ENCODE measurements at places on chromosomes 3 and 15.

- no peaks in the 10 kb centered on the region for H3K27me3 ChIP-seq
- peaks cover 16% of the 10 kb centered on the region for H3K4me1 ChIP-seq
- peak overlapping the region; percentile 75 for H3K27ac ChIP-seq
- no peak overlapping the region for H3K4me3 ChIP-seq
- H3K36me3 ChIP-seq = no peaks in the 10 kb centered on the region
- DNase-seq = peak; percentile 40
Observed at GRCh38 chr3:64352639-64352992, 127.3 kb upstream of the PRICKLE2 start.

DNA sequence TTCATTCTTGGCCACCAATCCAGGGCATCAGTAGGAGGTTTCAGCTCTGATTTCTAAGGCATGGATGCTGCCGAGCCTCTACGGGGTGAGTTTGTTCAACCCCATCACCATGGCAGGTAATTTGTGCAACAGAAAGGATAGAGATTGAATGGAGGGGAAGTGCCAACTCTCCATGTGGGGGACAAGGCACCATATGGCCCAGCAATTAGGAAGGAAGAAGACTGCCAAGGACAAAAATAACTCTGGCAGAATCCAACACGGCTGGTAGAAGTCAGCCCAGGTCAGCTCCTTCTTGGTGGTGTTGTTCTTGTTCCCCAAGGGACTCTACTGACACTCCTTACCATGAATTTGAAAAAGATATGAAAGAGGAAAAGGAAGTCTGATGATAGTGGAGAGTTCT lies 503.9 kb downstream of the MAGI1 start:
- H3K4me1 ChIP-seq = no peaks in the 10 kb centered on the region
- H3K27ac ChIP-seq = no peak overlapping the region
- H3K27me3 ChIP-seq = no peaks in the 10 kb centered on the region
- no peak overlapping the region for H3K4me3 ChIP-seq
- DNase-seq = no peak

GRCh38 chr15:90929246-90930019 lies 2.9 kb downstream of the HDDC3 start:
- DNase-seq = no peak
- H3K27me3 ChIP-seq = no peaks in the 10 kb centered on the region
- H3K4me1 ChIP-seq = peaks cover 6% of the 10 kb centered on the region
- H3K4me3 ChIP-seq = no peak overlapping the region

DNA sequence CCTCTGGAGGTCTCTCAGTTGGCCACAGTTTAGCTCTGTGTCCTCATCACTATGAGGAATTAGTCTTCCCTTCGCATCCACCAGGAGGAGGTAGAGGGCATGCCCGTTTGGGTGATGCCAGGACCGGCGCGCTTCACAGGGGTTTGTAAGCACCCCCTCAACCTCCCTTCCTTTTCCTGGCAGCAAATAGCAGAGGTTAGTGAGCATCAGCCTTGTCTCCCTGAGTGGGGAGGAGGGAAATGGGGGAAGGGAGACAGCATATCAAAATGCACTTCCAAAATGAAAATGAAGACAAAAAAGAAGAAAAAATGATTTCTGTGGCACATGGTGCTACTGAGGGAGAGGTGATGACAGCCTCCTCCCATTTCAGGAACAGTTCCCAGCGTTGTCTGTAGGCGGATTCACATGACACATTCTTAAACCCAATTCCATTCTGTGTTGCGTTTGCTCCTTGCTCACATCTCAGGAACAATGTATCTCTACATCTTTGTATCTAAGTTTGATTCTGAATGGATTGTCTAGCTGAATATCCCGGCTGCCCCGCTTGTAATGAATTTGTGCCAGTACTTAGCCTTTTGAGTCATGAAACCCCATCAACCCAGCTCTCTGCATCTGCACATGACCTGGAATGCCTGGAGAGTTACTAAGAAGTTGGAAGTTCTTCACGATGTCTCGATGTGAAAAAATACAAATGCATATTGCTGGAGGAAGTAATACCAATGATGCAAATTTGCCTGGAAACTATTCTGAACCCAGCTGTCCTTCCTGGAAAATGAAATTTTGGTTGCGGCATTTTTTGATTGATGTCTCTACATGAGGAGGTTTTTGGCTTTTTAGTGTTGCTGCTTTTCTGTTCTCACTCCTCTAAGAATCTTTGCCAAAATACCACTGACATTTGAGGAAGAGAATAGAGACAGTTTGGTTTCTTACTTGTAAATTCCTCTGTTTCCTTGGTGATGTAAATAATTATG lies 45.2 kb downstream of the TYRO3 start:
- H3K4me3 ChIP-seq = peak overlapping the region; percentile 73
- peaks cover 1% of the 10 kb centered on the region for H3K4me1 ChIP-seq
- H3K27me3 ChIP-seq = peaks cover 2% of the 10 kb centered on the region
- peak; percentile 77 for DNase-seq
- no peaks in the 10 kb centered on the region for H3K36me3 ChIP-seq

GRCh38 chr3:130380398-130380797 lies 34.9 kb downstream of the COL6A5 start:
- no peak overlapping the region for H3K4me3 ChIP-seq
- peaks cover 4% of the 10 kb centered on the region for H3K4me1 ChIP-seq
- no peaks in the 10 kb centered on the region for H3K27me3 ChIP-seq
- H3K27ac ChIP-seq = no peak overlapping the region
- no peaks in the 10 kb centered on the region for H3K36me3 ChIP-seq

GRCh38 chr3:41572092-41572491 lies 372.8 kb downstream of the CTNNB1 start:
- H3K4me1 ChIP-seq = no peaks in the 10 kb centered on the region
- H3K27me3 ChIP-seq = no peaks in the 10 kb centered on the region
- no peaks in the 10 kb centered on the region for H3K36me3 ChIP-seq
- H3K27ac ChIP-seq = no peak overlapping the region

- DNase-seq = no peak
- H3K4me1 ChIP-seq = peaks cover 4% of the 10 kb centered on the region
- H3K36me3 ChIP-seq = no peaks in the 10 kb centered on the region
- H3K27me3 ChIP-seq = no peaks in the 10 kb centered on the region
Observed at GRCh38 chr3:138898301-138898700, 48.6 kb downstream of the FOXL2 start.

DNA sequence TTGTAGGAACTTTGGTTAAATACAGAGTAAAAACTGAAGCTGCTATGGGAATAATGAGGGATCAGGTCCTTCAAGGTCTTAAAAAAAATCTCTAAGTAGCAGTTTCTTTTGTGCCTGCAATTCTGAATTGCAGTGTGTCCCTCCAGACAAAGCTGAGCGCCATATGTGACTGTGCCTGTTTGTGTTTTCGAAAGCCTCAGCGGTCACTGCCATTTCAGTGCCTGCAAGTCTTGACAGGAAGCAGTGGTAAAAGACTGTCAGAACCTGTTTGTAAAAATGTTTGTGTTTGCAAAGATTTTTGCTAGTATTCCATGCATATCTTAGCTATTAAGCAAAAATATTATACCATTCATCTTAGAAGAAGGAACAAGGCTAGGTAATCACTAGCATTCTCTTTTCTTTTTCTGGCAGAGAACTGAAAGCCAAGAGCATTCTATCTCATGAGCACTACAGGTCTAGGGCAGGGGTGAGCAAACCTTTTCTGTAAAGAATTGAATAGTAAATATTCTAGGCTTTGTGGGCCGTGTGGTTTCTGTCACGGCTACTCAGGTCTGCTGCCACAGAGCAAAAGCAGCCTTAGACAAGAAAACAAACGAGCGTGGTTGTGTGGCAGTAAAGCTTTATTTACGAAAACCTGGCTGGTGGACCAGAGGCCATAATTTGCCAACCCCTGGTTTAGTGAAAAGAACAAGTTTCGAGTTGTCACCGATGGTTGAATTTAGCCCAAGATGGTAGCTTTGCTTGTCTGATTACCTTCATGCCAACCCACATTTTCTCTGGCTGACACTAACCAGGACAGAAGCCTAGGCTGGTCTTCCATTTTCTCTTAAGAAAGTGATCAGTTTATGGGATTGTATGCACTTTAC lies 134.4 kb downstream of the CACNA1D start:
- H3K4me1 ChIP-seq = no peaks in the 10 kb centered on the region
- no peak for DNase-seq
- no peaks in the 10 kb centered on the region for H3K36me3 ChIP-seq
- peaks cover 21% of the 10 kb centered on the region for H3K27me3 ChIP-seq
- H3K27ac ChIP-seq = no peak overlapping the region

GRCh38 chr15:84749111-84749991 lies 959 bp downstream of the ZNF592 start:
- peaks cover 2% of the 10 kb centered on the region for H3K36me3 ChIP-seq
- peaks cover 20% of the 10 kb centered on the region for H3K4me1 ChIP-seq
- H3K4me3 ChIP-seq = peak overlapping the region; percentile 91
- peak; percentile 58 for DNase-seq

All from mesenchymal stem cell (in vitro differentiated cells and primary cell).